Stimulated activated CD4-positive, alpha-beta T cell treated with anti-CD3 and anti-CD28 coated beads, Interleukin-15, amount 100 ng/mL, for 1 hour (primary cell): ENCODE measurements at places on chromosomes 3 and 15.

DNA sequence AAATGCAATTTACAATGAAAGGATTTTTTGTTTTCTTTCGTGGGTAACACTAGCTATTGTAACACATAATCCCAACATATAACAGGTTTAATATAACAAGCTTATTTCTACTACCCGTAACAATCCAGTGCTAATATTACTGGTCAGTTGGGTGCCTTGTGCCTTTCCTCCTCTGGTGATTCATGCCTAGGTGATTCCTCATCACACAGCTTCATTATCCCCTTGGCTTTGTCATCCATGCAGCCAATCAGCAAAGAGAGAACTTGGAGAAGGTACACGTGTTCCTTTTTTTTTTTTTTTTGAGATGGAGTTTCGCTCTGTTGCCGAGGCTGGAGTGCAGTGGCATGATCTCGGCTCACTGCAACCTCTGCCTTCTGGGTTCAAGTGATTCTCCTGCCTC, 30.7 kb downstream of the CHST14 start:
- DNase-seq = no peak

- DNase-seq = no peak
Measured at GRCh38 chr3:14429640-14430039, 27.2 kb downstream of the SLC6A6 start.

GRCh38 chr3:155890671-155891190, 20.3 kb downstream of the GMPS start:
- no peak for DNase-seq

GRCh38 chr15:74549816-74550215, 8.8 kb downstream of the ARID3B start:
- DNase-seq = no peak

GRCh38 chr3:109023656-109024254, 70.1 kb upstream of the GUCA1C start:
- no peak for DNase-seq
